ENCODE measurements at places on chromosomes 2 and 18. TPM values are rescaled to one million over a fixed set of nuclear protein-coding genes. Genes with fewer than 3 reads are reported as not detected.

Gene FAM98A
- total RNA-seq = 54.0 TPM

- no peaks in the 10 kb centered on the region for H3K4me1 ChIP-seq
- no peak overlapping the region for H3K27ac ChIP-seq
- H3K4me3 ChIP-seq = no peak overlapping the region
- DNase-seq = no peak
- H3K36me3 ChIP-seq = no peaks in the 10 kb centered on the region
- no peaks in the 10 kb centered on the region for H3K27me3 ChIP-seq
These were observed 107.8 kb downstream of the MEP1B start for GRCh38 chr18:32297579-32298170.

DNA sequence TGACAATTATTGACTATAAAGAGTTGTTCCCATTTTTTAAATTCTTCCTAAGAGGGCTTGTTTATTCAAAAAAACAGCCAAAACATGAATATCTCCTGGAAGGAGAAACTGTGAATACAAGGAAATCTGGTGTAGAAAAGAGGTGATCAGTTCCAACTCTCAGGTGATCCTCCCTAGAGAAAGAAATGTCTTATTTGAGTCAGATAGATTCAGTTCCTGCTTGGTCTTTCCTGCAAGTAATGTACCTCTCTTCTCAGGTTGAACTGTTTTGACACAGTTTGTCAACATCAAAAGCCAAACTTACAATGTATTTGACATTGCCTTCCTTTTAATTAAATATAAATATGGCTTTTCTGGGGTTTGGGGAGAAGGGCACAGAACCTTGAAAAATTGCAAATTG, 567.4 kb downstream of the ARHGAP15 start:
- no peak overlapping the region for H3K4me3 ChIP-seq
- no peak for DNase-seq
- no peaks in the 10 kb centered on the region for H3K4me1 ChIP-seq
- H3K36me3 ChIP-seq = no peaks in the 10 kb centered on the region

GRCh38 chr2:47918043-47918442, 11.7 kb upstream of the FBXO11 start:
- no peaks in the 10 kb centered on the region for H3K27me3 ChIP-seq
- no peak overlapping the region for H3K4me3 ChIP-seq
- no peak overlapping the region for H3K27ac ChIP-seq
- H3K4me1 ChIP-seq = no peaks in the 10 kb centered on the region
- H3K36me3 ChIP-seq = no peaks in the 10 kb centered on the region
- DNase-seq = no peak

GRCh38 chr18:22412176-22412911, 5.4 kb downstream of the CTAGE1 start:
- no peaks in the 10 kb centered on the region for H3K36me3 ChIP-seq
- no peak for DNase-seq
- no peaks in the 10 kb centered on the region for H3K27me3 ChIP-seq
- H3K27ac ChIP-seq = no peak overlapping the region

GRCh38 chr2:148813603-148814065, 61.4 kb upstream of the KIF5C start:
- no peaks in the 10 kb centered on the region for H3K36me3 ChIP-seq
- DNase-seq = no peak
- no peaks in the 10 kb centered on the region for H3K27me3 ChIP-seq
- H3K27ac ChIP-seq = no peak overlapping the region

GRCh38 chr2:48380208-48380607, 149.7 kb upstream of the STON1 start:
- peaks cover 9% of the 10 kb centered on the region for H3K36me3 ChIP-seq
- H3K4me3 ChIP-seq = no peak overlapping the region
- DNase-seq = no peak
- no peaks in the 10 kb centered on the region for H3K27me3 ChIP-seq
- H3K27ac ChIP-seq = no peak overlapping the region

- no peak overlapping the region for H3K4me3 ChIP-seq
- H3K27ac ChIP-seq = no peak overlapping the region
- H3K27me3 ChIP-seq = no peaks in the 10 kb centered on the region
- no peak for DNase-seq
These were observed 13.0 kb downstream of the CALCRL start for GRCh38 chr2:187435078-187435477.

- H3K27me3 ChIP-seq = no peaks in the 10 kb centered on the region
- H3K4me3 ChIP-seq = no peak overlapping the region
- no peak for DNase-seq
- H3K4me1 ChIP-seq = peaks cover 7% of the 10 kb centered on the region
These were observed 20.1 kb upstream of the PRLH start for GRCh38 chr2:237546040-237546875.

GRCh38 chr2:9889812-9890261, 46.6 kb downstream of the TAF1B start:
- no peaks in the 10 kb centered on the region for H3K36me3 ChIP-seq
- no peaks in the 10 kb centered on the region for H3K27me3 ChIP-seq
- peak overlapping the region; percentile 12 for H3K27ac ChIP-seq
- H3K4me1 ChIP-seq = no peaks in the 10 kb centered on the region

Gene SOCS6
- 25.3 TPM for total RNA-seq

GRCh38 chr2:161745866-161746614, 121.8 kb downstream of the SLC4A10 start:
- H3K4me3 ChIP-seq = no peak overlapping the region
- no peak overlapping the region for H3K27ac ChIP-seq
- H3K27me3 ChIP-seq = no peaks in the 10 kb centered on the region
- DNase-seq = no peak

Data from thyroid gland (tissue), 4 donors.